ENCODE measurements at places on chromosomes 5 and 9. TPM values are rescaled to one million over a fixed set of nuclear protein-coding genes. Genes with fewer than 3 reads are reported as not detected.

GRCh38 chr5:8831251-8831650, 714.6 kb downstream of the SEMA5A start:
- no peaks in the 10 kb centered on the region for H3K36me3 ChIP-seq
- no peaks in the 10 kb centered on the region for H3K27me3 ChIP-seq
- DNase-seq, result no peak

- H3K36me3 ChIP-seq, result no peaks in the 10 kb centered on the region
- DNase-seq, result no peak
- H3K27ac ChIP-seq, result no peak overlapping the region
- peaks cover 3% of the 10 kb centered on the region for H3K4me1 ChIP-seq
- no peak overlapping the region for H3K4me3 ChIP-seq
Measured at GRCh38 chr9:134913041-134913712, 4.5 kb downstream of the FCN1 start.

Gene SEC61B
- 147 TPM for total RNA-seq

GRCh38 chr9:5004481-5004880, 19.4 kb downstream of the JAK2 start:
- H3K27me3 ChIP-seq, result no peaks in the 10 kb centered on the region
- H3K36me3 ChIP-seq, result no peaks in the 10 kb centered on the region
- H3K27ac ChIP-seq, result no peak overlapping the region
- no peak overlapping the region for H3K4me3 ChIP-seq
- H3K4me1 ChIP-seq, result peaks cover 3% of the 10 kb centered on the region

DNA sequence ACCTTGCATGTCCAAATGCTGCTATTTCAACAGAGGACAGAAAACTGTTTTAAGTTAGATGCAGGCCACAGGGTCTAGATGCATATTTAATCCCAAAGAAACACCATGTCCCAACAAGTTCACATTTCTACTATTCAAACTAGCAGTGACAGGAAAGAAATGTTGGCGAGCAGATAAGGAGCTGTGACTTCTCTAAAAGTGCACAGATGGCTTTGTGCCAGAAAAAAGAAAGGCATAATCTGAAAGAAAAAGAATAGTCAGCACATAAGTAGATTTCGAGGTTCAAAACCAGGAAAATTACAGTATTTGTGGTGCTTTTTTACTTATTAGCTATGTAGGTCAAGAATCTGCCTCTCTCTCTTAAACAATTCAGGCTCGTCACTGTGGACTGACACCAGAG, 178.3 kb downstream of the DNAH5 start:
- no peaks in the 10 kb centered on the region for H3K4me1 ChIP-seq
- H3K27ac ChIP-seq, result no peak overlapping the region
- H3K4me3 ChIP-seq, result no peak overlapping the region
- no peaks in the 10 kb centered on the region for H3K27me3 ChIP-seq
- H3K36me3 ChIP-seq, result no peaks in the 10 kb centered on the region
- no peak for DNase-seq

DNA sequence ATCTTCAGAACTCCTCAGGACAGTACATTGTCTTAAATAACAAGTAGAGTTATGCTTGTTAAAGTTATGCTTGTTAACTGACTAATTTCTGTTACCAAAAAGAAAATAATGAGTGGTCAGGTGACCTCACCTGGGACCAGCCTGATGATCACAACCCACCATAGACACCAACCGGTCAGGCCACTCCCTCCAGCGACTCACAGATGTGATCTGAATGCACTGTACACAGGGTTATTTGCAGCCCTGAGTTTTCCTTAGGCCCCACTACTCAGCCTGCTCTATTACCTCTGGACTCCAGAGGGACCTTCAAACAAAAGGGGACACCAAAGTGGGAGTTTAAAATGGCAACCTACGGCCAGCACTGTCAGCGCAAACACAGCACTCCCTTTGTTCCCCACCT, 55.3 kb downstream of the ARSB start:
- peaks cover 2% of the 10 kb centered on the region for H3K4me1 ChIP-seq
- DNase-seq, result no peak
- H3K36me3 ChIP-seq, result no peaks in the 10 kb centered on the region
- H3K27ac ChIP-seq, result no peak overlapping the region
- no peak overlapping the region for H3K4me3 ChIP-seq
- H3K27me3 ChIP-seq, result no peaks in the 10 kb centered on the region
